Myometrial cell (primary cell): ENCODE measurements at places on chromosomes 7 and 10. TPM values are rescaled to one million over a fixed set of nuclear protein-coding genes. Genes with fewer than 3 reads are reported as not detected.

UBN2 gene
- total RNA-seq, result 1.2 and 2.5 TPM in 2 replicates

FAM149B1 gene
- total RNA-seq, result 6.6 and 11.3 TPM in 2 replicates

UPF2 gene
- 8.6 and 12.6 TPM in 2 replicates for total RNA-seq

FAM131B gene
- 0.53 and 1.2 TPM in 2 replicates for total RNA-seq

OR2A2 gene
- total RNA-seq, result not detected in 2 replicates

ALOX5 gene
- total RNA-seq, result not detected in 2 replicates

SPDYE2 gene
- not detected in 2 replicates for total RNA-seq

MSMB gene
- not detected in 2 replicates for total RNA-seq

MRPS17 gene
- total RNA-seq, result 7.5 and 11.9 TPM in 2 replicates

RTKN2 gene
- 0.71 and 0.86 TPM in 2 replicates for total RNA-seq

TBXAS1 gene
- total RNA-seq, result 3.5 and 11.5 TPM in 2 replicates

C10orf105 gene
- not detected in 2 replicates for total RNA-seq

AKR1B15 gene
- not detected in 2 replicates for total RNA-seq

HOXA10 gene
- 22.7 and 24.8 TPM in 2 replicates for total RNA-seq

TMEM26 gene
- under 0.01 and 0.18 TPM in 2 replicates for total RNA-seq

PNLIPRP3 gene
- not detected in 2 replicates for total RNA-seq

MRLN gene
- total RNA-seq, result not detected in 2 replicates

ERVW-1 gene
- total RNA-seq, result not detected in 2 replicates

RPEL1 gene
- total RNA-seq, result under 0.01 TPM in 1 of 2 replicates, not detected in the other

LIPK gene
- not detected in 2 replicates for total RNA-seq

CCDC7 gene
- 1.2 and 3.2 TPM in 2 replicates for total RNA-seq

ADRA2A gene
- not detected in 2 replicates for total RNA-seq

PRKAR2B gene
- total RNA-seq, result 10.1 and 10.8 TPM in 2 replicates

ZCCHC24 gene
- 29.7 and 33.3 TPM in 2 replicates for total RNA-seq

FIGNL1 gene
- 10.7 and 13.5 TPM in 2 replicates for total RNA-seq

CDNF gene
- total RNA-seq, result 0.86 and 3.0 TPM in 2 replicates
